ENCODE measurements at places on chromosomes 1 and 21.

DNA sequence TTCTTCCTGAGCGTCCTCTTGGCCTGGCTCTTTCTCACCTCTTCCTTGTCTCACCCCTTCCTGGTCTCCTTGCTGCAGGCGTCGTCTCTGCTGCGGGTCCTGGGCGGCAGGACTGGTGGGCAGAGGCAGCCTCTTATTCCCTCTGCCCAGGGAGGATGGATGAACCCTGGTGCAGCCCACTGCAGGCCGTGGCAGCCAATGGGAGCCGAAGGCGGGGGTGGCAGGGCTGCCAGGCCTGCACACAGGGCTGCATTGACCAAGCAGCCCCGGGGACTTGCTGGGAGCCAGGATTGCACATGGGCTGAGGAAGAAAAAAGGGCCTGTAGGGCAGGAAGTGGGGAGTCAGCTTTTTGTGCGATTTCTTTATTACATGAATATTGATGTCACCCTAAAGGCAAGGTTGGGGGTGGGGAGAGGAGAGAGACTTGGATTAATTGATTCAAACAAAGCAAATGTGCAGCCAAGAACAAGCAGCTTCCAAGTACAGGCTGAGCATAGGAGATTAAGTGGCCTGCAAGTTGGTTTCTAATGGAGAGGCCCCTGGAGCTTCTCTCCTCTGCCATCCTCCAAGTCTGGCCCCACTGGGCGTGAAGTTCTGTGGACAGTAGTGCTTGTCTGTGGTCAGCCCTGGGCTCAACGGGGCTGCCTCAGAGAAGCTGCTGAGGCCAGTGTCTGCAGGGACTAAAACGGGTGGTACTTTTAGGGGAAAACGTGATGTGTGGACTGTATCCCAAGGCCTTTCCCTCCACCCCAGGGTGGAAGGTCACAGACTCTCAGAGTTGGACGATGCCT, at the start of gene S100B:
S100B (minus strand) TSS at position 108 of the 792 bp plus-strand sequence. CDS start 2,667 bp downstream, outside the sequence.
- DNase-seq: no peak

GRCh38 chr1:91635763-91636162, 135.1 kb downstream of the CDC7 start:
- no peak for DNase-seq

DNA sequence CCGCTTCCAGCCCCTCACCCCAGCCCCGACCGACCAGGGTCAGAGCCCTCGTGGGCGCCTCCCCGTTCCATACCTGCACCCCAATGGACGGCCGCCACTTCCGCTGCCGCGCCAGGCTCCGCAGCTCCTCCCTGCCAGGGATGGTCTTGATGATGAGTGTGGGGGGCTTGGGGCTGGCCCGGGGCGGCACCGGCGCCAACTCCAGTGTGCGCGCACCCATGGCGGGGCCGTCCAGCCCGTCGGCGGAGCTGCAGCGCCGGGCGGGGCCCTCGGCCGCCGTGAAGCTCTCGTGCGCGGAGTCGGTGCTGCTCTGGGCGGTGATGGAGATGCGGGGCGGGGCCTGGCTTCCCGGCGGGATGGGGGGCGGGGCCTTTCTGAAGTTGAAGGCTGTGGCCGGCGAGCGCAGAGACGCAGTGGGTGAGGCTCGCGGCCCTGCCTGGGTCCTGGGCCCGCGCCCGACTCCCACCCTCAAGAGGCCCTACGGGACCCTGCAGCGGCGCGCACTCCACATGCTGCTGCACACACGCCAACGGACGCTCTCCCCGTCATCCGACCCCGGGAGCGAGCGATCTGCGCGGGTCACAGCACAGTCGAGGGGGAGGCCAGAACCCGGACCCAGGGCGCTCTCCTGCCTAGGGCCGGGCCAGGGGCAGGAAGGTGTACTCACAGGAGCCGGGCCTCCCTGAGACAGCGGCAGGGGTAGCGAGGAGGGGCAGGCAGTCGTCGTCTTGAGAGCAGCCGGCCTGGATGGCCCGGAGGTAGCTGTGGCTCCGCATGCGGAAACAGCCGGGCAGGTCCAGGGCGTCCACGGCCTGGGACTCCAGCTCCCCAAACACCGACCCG, 26.1 kb upstream of the SMIM12 start:
- no peak for DNase-seq

GRCh38 chr1:236282719-236283118, 961 bp upstream of the ERO1B start:
- DNase-seq: no peak

DNA sequence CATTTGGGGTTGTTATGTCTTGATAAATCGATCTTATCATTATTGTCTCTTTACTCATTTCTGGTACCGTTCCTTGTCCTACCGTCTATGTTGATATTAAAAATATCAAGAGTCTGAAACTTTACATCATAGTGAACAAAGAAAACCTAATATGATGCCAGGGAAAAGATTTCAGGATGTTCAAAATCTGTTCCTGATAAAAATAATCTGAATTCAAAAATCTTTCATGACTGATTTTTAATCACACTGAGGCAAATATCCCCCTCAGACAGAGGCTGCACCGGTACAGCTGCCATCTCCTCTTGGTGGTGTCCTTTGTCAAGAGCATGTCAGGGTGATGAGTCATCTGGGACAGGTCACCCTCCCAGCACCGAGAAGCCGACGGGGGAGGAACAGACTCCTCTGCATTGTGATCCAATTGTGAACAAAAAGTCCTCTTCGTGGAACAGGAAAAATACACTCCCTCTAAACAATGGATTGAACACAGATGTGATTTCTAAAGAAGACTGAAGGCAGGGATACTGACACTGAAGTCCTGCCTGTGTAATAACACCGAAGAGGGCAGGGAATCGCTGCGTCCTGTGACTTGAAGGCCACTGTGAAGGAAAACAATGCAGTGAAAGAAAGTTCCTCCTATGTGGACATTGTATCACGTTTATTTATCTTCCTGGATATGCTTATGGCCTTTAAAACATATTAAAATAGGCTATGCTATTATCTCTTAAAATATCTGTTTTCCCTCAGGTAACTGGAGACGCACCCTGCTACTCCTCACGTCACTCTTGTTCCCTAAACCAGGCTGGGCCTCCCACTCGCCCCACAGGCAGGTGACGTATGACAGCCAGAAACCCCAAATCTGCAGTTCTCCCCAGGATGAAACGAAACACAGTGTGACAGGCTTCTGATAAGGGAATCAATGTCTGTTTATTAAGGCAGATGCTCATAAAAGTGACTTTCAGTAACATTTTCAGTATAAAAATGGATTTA, 4.3 kb upstream of the SPATC1L start:
- no peak for DNase-seq

DNA sequence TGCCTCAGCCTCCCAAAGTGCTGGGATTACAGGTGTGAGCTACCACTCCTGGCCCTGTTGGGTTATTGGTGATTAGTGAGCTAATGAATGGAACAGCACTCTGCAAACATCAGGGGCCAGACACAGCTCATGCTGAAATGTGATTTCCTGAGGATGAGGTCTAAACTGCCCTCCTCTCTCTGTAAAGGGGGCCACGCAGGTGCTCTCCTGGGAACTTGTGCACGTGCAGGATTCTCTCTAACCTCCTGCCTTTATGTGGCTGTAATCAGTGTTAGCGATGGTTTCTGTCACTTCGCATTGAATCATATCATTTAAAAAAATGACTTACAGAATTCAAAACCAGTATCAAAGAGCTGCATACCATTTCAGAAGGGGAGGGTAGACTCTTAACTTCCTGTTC, 3.6 kb downstream of the GPR157 start:
- DNase-seq: no peak

GRCh38 chr1:19844731-19845495, 29.8 kb upstream of the RNF186 start:
- no peak for DNase-seq

- no peak for DNase-seq
Measured at GRCh38 chr1:173005196-173005864, 45.4 kb downstream of the TNFSF18 start.

GRCh38 chr1:82849460-82849859, 1048.7 kb downstream of the ADGRL2 start:
- DNase-seq: no peak

GRCh38 chr1:16351456-16351993, 755 bp downstream of the FBXO42 start:
- DNase-seq: no peak

GRCh38 chr1:41479000-41479807, 5.3 kb downstream of the EDN2 start:
- DNase-seq: no peak

GRCh38 chr1:2101946-2102345, 51.7 kb downstream of the PRKCZ start:
- DNase-seq: no peak

GRCh38 chr1:244598611-244599010, 54.3 kb upstream of the DESI2 start:
- DNase-seq: no peak

- no peak for DNase-seq
Measured at GRCh38 chr1:160546942-160547341, 23.9 kb upstream of the SLAMF6 start.

DNA sequence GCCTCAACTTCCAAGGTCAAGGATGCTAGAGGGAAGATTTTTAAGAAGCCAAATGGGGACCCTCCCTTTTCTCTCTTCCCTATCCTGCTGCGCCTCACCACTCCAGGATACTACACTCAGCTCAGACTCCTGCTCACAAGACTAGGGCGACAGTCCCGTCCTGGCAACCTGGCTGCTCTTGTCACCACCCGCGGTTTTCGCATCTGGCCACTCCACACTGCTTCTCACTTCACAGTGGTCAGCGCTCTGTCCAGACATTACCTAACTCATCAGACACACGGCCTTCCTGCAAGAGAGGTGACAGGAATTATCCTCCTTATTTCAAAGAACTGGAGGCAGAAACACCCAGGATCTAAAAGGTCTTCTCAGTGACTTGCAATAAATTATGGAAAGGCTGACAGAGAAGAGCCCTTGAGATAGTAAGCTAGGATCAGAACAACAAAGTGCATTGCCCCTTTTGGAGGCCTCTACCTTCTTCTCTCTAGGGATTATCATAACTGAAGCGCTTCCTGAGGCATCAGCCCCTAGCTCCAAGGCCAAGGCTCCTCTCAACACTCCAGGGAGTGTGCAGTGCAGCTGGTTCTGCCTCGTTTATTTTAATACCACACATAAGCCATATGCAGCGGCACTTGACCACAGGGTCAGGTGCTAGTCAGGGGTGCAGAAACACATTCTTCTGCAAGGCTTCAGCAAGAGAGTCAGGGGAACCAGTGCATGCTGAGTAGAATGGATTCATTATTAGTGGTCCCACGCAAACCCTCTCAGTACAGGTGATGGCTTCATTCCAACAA, 41.9 kb downstream of the ASTN1 start:
- peak; percentile 100 for DNase-seq

- no peak for DNase-seq
Measured at GRCh38 chr21:37128076-37128475, 55.0 kb downstream of the TTC3 start.

- DNase-seq: no peak
Measured at GRCh38 chr1:67818162-67818561, 15.1 kb downstream of the GNG12 start.

GRCh38 chr1:7388488-7389185, 382.5 kb upstream of the VAMP3 start:
- no peak for DNase-seq

DNA sequence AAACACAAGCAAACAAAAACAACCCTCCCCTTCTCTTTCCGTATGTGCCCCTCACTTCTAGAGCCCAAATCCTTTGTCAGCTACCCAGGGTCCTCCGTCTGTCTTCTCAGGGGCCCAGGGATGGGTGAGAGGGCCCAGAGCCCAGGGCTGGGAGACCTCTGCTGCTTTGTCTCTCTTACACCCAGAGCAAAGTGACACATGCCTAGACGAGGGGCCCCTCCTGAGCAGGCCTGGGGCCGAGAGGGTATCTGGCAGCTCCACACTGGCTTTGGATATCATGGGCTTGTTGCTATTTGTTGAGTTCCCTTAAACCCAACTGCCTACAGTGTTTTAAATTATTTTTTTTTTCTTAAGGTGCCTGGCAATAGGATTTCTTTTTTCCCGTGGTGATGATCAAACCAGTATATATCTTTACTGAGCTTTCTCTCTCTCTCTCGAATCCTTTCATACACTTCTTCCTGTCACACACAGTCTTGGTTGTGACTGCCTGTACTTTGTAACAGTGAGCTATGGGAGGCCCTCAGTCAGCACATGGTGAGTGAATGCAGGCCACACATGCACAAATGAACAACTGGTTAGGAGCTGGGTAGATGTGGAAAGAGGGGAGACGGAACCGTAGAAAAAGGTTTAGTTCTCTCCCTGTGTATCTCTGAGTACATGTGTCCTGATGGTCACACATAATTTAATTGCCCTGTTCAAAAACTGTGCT, 14.5 kb downstream of the RASSF5 start:
- DNase-seq: no peak

- DNase-seq: no peak
Measured at GRCh38 chr1:77975907-77976306, 3.0 kb downstream of the FUBP1 start.

DNA sequence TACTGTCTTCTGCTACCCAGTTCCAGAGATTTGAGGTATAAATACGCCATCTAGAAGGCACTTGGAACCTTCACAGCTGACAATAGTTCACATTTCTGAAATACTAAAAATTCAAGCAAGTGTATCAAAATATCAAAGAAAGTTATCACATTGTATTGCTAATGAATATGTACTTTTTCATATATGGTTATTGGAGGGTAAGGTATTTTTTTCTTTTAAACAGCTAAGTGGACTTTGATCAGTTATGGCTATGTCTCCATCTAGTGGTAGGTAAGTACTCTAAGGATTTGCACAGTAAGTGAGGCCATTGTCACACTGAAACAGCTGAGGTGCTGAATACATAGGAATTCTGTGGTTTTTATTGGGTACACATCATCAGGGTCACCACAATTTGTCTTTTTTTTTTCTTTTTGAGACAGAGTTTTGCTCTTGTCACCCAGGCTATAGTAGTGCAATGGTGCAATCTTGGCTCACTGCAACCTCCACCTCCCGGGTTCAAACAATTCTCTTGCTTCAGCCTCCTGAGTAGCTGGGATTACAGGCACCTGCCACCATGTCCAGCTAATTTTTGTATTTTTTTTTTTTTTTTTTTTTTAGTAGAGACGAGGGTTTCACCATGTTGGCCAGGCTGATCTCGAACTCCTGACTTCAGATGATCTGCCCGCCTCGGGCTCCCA, 49.1 kb upstream of the CR2 start:
- no peak for DNase-seq

DNA sequence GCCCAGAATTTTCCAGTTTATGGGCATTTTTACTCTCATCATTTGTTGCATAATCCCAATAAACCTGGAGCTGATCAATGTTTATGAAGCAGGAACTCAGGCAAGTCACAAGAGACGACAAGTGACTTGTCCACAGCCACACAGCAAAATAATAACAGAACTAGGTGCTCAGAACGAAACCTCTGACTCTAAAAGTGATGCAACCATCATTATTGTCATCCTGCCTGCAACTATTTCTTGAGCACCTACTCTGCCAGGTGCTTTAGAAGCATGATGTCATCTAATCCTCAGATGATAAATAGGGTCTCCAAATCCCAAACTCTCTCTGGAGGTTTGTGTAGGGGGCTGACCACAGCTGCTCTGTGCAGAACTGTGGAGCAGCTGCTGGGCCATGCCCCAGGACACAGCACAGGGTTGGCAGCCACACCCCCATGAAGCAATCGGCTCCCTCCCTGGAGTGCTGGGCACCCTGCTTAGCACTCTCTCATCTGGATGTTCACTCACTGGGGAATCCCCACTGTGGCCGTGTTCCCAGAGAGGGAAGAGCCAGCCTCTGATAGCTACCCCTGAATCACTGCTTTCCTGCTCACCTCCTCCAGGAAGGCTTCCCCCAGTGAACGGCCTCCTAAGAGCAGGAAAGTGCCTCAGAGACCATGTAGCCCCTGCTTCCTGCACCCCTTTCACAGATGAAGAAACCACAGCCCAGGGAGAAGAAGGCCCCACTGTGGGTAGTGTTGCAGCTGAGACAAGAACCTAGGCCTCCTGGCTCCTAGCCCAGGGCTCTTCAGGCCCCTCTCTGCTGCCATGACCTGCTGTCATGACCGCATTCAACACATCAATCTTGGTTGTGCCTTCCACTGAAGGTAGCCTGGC, 2.1 kb downstream of the TTC22 start:
- DNase-seq: no peak

Measured in NCI-H187 treated with DMSO at 0.1 percent for 48 hours (cell line).